IPS DF 19.7 (cell line): ENCODE measurements at places on chromosomes 12 and 14.

DNA sequence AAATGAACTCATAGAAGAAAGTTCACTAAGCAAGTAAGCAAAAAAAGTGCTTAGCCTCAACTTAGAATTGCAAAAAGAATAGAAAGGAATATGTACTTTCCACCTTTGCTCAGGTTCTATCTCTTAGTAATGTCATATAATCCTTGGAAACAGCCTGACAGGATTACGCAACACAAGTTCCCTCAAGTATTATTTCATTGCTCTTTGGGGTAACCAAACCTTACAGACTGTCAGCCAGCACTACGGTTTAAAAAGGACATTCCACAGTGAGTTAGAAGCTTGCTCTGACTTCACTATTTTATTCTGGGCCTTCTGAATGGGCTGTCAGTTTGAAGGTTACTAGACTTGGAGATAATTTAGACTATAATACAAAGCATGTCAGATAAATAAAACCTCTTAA is 264.0 kb downstream of the ATXN7L3B start:
- no peak for DNase-seq

GRCh38 chr12:114152890-114153289 is 186.8 kb upstream of the RBM19 start:
- no peak for DNase-seq

DNA sequence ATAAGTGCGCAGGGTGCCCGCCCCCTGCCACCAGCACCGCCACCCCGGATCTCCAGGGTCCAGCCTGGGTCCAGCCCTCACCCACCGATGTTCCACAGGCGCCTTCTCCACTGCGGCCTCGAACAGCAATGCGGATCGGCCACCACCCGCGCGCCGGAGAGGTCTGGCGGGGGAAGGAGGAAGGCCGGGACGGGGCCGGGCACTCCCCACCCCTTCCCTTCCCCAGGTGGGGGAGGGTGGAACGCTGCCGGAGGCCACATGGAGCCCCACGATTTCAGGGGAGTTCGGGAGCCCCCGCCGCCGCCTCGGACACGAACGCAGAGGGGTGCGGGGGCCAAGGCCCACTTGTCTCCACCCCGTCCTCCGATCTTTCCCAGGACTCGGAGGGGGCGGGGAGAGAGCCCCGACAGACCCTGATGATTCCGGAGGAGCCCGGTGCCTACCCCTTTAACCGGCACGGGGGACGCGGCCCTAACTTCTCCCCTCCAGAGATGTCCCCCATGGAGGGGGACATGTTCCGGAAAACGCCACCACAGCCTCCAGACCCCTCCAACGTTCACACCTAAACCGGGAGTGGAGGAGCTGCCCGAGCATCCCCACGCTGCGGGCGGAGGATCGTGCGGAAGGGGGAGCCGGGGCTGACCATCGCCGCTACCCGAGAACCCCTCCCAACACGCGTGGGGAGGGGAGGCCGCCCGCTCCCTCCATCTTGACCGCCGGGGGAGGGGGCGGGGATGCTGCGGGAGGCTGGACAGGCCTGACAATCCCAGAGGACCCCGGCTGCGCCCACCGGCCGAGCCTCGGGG is 1.1 kb downstream of the ATXN2 start:
- DNase-seq, result no peak

DNA sequence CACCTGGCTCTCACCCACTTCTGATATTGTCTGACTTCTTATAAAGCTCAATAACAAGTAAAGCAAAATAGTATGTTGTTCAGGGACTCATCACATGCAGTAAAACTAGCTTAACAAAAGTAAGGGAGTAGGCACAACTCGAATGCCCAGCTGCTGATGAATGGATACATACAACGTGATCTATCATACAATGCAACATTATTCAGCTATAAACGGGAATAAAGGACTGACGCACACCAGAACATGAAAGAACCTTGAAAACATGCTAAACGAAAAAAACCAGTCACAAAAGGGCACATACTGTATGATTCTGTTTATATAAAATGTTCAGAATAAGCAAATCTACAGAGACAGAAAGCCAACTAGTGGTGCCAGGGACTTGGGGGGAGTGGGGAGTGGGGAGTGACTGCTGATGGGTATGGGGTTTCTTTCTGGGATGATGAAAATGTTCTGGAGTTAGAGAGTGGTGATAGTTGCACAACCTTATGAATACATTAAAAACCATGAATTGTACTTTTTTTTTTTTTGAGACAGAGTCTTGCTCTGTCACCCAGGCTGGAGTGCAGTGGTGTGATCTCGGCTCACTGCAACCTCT is 11.1 kb downstream of the PLBD2 start:
- no peak for DNase-seq

GRCh38 chr12:63083046-63083445 is 68.0 kb downstream of the AVPR1A start:
- DNase-seq, result no peak

DNA sequence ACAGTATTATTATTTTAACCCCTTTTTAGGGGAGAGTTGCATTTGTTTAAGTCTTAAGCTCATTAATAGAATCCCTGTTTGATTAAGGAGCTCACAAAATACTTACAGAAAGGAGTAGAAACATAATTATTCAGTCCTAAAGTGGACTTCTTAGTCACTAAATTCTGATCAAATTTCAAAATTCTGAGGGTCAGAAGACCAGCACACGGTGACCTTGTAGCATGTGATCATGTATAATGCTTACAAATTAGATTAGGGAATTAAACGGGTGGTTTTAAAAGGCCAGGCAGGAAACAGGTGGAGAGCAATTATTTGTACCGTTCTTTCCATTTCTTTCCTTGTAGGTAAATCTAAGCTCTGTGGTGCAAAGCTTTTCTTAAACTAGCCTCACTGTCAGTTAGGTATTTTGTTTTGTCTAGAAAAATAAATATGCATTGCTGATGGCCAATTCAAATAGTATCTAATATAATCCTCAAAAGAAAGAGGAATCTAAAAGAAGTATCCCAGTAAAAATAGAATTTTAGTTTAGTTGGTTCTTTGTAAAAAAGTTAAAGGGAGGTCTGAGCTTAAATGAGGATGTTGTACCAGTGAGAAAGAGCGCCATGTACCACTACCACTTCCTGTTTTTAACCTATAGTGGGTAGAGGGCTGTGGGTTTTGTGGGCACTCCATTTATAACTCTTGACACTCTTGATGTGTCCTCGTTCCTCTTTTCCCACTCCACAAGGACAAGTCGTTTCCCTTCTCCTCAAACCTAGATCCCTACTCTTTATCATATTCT is 51.1 kb downstream of the SLC38A1 start:
- DNase-seq, result no peak

DNA sequence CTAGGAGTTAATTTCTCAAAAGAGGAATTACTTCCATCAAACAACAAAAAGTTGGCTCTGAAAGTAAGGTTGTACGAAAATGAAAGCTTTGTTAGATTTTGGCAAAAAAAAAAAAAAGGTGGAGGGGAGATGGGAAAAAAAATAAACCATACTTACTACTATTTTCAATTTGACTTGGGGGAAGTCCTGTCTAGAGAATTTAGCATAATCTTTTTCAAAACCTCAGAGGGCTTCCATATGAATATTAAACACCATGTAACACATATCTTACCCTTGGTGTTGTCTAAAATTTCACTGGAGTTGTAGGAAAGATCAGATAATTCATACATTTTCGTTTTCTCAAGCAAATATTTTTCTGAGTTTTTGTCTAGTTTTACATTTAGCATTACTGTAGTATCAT is 17.5 kb downstream of the GRIP1 start:
- no peak for DNase-seq

GRCh38 chr12:93134893-93135285 is 205.8 kb upstream of the EEA1 start:
- DNase-seq, result no peak

DNA sequence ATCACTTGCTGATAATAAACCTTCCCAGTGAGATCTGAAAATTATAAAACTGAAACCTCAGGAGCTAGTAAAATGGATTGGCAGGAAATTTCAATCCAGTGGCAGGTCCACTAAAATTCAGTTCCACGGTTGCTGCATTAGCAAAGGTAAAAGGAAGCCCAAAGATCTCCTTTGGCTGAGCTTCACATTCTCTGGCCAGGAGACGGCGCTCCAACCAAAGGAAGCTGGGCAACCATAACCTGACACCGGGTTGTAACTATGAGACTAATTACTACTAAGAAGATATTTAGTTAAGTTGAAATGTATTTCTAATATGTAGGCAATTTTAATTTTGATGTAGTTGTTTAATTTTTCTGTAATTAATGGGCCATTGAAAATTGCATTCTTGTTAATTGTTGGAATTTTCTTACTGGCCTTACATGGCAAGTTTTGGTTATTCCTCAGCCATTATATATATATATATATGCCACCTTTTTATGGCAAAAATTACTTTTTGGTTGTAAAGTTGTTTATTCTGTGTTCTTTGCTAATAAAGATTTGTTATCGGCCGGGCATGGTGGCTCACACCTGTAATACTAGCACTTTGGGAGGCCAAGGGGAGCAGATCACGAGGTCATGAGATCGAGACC is 17.0 kb downstream of the OR8S1 start:
- DNase-seq, result no peak

GRCh38 chr14:90815822-90816662 is at the start of gene TTC7B:
TTC7B (minus strand) TSS chr14:90816430; CDS start chr14:90816295, 135 bp downstream.
- no peak for DNase-seq

DNA sequence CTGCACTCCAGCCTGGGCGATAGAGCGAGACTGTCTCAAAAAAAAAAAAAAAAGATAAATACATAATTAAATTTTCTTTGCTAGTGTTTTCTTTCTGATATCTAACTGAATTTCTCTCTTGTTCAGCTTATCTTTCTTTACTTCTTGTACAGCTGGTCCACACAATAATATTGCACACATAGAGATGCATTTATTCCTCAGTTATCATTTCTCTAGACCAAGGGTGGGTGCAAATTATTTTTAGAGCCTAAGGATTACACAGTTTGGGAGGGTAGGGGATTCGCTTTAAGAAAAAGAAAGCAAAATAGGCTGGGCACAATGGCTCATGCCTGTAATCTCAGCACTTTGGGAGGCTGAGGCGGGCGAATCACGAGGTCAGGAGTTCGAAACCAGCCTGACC is 17.9 kb downstream of the A2ML1 start:
- no peak for DNase-seq

GRCh38 chr12:97200181-97200580 is 262.4 kb upstream of the RMST start:
- DNase-seq, result no peak

DNA sequence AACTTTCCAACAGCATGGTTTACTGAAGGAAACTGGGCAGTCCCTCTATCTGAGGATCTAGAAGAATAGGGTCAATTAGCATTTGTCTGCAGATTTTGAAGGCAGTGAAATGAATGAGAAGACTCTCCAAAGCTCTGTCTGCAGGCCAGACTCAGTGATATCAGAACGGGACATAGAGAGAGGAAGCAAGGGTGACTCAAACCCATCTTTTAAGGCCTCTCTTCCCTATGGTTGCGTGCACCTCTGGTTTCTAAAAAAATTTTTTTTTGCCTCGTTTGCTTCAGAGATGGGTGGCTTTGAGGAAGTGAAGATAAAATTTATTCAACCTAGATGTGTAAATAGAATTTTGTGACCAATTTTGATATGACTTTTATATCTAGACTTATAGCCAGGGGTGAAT is 71.9 kb upstream of the HOXC13 start:
- no peak for DNase-seq

- DNase-seq, result peak; percentile 61
These were observed 1482.5 kb upstream of the TMEM132C start for GRCh38 chr12:126784328-126784921.

DNA sequence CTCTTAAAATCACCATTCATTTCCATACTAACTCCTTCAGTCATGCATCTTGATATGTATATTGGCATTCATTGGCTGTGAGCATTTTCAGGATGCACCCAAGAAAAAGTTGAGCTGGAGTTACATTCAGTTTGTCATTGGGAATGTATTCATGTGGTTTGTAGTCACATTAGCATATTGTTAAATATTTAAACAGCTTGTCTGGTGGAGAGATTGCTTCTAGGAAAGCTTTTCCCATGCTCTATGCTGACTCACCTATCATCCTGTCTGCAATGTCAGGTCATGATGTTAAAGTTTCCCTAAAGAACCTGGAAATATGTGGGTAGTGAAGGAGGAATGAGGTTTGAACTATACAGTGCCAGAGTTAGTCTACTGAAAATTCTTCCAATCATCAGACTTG is 583.6 kb downstream of the GALC start:
- DNase-seq, result no peak

DNA sequence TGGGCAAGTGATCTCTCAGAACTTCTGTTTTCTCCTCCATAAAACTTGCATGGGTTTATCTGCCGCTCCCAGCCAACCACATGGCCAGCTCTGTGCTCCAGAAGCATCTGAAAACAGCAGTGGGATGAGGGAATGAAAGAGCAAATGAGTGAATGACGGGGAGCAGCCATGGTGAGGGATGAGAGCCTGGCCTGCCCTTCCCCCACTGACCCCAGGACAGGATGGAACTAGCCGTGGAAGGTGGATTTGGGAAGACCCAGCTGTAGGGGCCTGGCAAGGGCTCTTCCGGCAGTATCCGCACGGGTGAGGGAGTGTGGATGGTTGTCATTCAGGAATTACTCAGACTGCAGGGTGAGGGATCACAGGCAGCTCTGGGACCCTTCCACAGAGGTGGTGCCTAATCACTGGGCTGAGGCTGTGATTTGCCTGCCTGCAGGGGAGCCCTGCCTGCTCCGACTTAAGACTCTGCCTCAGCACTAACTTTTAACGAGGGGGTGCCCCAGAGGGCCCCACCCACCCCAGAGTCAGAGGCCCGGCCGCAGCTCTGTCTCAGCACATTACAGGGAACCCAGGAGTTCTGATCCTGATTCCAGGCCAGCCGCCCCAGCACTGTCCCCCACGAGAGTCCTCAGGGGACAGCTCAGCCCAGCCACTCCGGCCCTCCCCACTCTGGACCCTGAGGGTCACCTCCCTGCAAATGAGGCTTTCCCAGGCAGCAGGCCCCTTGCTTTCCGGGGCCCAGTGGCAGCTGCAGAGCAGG is 136.8 kb upstream of the C14orf180 start:
- DNase-seq, result no peak

DNA sequence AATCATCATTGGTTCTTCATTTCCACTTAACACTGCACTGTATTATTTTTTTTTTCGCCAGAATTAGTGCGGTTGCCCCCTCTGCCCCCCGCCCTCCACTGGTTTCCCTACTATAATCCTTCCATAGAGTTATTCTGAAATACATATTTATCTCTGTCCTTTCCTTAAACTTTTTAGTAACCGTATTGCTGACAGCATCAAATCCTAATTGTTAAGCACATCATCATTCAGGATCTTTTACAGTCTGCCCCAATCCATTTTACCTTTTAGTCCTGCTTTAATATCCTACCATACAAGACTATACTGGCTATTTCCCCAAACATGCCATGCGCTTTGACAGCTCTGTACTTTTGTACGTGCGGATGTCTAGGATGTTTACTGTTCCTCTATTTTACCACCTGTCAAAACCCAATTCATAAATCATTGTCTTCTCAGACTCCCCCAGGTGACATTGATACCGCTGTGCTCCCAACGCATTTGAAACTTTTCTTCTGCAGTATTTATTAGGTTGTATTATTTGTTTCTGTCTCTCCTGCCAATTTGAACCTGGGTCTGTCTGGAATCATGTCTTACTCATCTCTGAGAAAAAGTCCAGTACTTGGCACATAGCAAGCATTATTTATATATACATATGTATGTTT is 1.0 kb downstream of the FGFR1OP2 start:
- no peak for DNase-seq
